ENCODE measurements at places on chromosomes 7 and 10.

GRCh38 chr7:130947792-130948580 is 214.0 kb upstream of the KLF14 start:
- DNase-seq, result no peak

DNA sequence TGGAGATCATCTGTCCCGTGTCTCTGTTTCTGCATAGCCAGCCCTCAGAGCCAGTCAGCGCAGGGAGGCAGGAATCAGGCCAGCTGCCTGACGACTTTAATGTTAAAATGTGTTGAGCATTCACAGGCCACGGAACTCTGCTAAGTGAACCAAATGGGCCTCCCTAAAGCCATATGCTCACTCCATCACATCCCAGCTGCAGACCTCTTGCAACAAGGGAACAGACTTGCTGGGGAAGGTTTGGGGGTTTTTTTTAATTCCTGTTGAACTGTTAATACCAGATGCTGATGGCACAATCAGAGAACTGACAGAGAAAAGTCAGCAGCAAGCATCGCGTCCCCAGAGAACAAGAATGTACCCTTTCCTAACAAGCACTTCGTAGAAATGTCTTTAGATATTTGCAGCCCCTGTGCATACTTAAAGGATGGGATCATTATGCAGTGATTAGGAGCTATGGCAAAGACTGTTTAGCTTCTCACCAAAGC is 900.4 kb upstream of the AUTS2 start:
- DNase-seq, result peak; percentile 28

- no peak for DNase-seq
These were observed 152.8 kb downstream of the SGMS1 start for GRCh38 chr10:50470798-50471582.

DNA sequence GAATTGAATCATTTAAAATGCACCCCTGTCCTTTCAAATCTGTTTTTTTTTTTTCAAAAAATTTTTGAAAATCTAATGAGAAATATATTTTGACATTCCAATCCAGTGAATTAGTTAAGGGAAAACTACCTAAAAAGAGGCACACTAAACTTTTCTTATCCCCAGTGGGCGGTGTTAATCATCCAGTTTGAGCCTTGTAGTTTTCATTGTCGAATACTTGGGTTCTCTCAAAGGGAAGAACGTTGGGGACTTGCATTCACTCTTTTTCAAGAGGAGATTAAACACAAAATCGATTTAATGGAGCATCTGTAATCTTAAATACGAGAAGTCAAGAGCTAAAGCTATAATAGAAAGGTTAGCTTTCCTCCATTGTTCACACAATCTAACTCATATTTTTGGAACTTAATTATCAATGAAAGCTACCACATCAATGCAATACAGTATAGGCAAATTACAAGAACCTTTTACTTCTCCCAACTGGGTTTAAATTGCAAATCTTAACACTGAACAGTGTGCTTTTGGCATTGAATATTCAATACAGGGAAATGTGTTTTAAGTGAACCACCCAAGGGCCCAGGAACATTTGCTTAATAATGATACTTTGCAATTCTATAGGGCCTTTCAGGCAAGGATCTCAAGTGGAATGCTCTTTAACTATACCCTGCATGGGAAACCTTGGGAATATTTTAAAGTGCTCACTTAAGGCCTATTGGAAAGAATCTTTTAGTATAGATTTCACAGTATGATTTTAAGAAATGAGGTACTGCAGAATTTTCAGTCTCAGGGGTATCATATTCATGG is 13.1 kb upstream of the SP8 start:
- no peak for DNase-seq

DNA sequence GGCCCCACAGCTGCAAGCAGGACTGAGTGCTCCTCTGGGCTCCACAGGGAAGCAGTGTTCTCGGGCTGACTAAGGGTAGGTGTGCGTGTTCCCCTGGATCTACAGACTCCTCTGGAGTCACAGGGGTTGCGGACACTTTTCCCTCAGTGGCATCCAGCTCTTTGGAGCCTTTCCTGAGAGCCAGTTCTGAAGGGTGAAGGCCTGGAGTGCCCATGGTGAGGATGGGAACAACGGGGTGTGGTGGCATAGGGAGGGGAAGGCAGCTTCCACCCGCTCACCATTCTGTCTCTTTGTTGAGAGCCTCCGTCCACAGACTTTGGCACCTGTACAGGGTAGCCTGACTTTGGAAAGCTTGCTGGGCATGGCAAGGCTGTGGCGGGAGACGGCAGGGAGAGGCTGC is 104.1 kb upstream of the PCBD1 start:
- no peak for DNase-seq

GRCh38 chr10:24857031-24857725 is 95.2 kb downstream of the PRTFDC1 start:
- DNase-seq, result no peak

DNA sequence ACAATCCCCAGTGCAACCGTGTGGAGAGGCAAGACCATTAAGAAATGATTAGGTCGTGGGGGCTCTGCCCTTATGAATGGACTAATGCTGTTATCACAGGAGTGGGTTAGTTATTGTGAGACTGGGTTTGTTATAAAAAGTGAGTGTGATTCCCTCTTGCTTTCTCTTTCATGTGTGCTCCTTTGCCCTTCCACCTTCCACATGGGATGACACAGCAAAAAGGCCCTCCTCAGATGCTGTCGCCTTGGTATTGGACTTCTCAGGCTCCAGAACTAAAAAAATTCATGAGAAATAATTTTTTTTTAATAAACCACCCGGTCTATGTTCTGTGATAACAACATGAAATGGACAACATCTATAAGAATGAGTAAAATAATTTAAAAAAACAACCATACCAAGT is 136.1 kb upstream of the PCBD1 start:
- no peak for DNase-seq
